ENCODE measurements at places on chromosomes 5 and 9.

DNA sequence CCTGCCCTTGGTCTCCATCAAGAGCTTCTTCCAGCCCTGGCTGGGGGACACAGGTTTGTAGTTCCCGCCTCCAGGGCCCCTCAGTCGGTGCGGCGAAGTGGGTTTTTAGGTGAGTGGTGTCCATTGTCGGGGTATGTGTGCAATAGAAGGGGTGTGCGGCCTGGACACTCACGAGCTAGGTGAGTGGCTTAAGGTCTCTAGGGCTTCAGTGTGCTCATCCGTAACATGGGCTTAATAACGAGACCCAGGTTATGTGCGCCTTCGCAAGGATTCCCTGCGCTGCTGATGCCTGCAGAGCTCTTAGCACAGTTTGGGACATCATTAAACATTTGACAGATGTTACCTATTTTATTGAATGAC, 656 bp downstream of the CEP78 start:
- DNase-seq = no peak

GRCh38 chr5:50445296-50445949, 4.3 kb upstream of the EMB start:
- DNase-seq = no peak

GRCh38 chr5:168273056-168273980, 18.1 kb upstream of the WWC1 start:
- DNase-seq = no peak

GRCh38 chr9:79390077-79390698, 181.6 kb upstream of the TLE4 start:
- no peak for DNase-seq

GRCh38 chr9:82313697-82314096, 325.1 kb downstream of the SPATA31D1 start:
- no peak for DNase-seq

DNA sequence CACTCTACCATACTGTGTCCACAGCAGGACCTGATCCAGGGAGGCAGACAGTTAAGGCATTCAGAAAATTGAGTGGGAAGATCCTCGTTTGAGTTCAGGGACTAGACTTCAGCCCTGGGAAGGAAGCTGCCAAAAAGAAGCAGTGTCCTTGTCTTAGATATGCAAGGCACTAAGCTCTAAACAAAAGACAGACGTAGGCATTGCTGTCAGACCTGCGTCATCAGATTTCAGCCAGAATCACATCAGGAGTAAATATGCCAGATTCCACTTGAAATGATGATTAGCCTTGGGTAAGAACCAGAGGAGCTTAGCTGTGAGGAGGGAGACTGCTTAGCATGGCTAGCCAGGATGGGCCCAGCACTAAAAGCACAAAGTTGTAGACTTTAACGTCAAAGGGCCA, 56.7 kb downstream of the MAMDC2 start:
- DNase-seq = no peak

DNA sequence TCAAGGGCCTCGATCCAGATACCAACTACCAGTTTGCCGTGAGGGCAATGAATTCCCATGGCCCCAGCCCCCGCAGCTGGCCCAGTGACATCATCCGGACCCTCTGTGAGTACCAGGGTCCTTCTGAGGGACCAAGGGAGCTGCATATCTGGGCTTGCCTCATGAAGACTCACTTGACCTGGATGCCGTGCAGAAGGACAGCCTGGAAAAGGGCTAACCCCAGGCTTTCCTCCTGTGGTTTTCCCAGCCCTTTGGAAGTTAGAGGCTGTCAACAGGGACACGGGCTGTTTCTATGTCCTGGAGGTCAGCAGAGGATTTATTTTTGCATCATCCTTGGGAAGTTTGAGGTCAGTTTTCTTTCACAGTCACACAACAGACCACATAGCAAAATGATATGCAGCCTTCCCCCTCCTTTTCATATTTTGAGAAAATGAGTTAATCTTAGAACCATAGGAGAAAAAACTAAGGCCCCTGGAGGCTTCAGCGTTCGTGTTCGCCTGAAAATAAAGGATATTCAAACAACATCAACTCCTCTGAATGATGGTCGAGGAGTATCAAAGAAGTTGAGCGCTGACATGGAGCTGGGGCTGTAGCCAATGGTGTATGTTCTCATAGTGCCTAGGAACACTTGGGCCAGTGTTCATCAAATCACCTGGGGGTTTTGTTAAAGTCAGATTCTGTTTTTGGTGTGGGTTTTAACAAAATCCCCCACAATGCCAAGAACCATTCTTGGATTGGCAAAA, 112.2 kb downstream of the EGFLAM start:
- no peak for DNase-seq

- no peak for DNase-seq
Observed at GRCh38 chr5:40599676-40600075, 80.0 kb upstream of the PTGER4 start.

- DNase-seq = no peak
Observed at GRCh38 chr5:176895831-176896230, 3.3 kb downstream of the HK3 start.

DNA sequence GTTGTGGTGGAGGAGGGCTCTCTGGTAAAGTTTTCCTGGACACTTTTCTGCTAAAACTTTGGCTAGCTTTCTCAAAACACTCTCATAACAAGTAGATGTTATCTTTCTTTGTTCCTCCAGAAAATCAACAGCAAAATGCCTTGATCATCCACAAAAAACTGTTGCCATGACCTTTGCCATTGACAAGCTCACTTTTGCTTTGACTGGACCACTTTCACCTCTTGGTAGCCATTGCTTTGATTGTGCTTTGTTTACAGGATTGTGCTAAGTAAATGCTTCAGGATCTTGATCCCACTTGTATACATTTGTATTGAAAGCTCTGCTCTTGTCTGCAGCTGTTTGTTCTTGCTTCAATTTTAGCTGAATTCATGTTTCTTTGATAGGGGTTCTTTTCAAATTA, 143.9 kb upstream of the NR3C1 start:
- no peak for DNase-seq

DNA sequence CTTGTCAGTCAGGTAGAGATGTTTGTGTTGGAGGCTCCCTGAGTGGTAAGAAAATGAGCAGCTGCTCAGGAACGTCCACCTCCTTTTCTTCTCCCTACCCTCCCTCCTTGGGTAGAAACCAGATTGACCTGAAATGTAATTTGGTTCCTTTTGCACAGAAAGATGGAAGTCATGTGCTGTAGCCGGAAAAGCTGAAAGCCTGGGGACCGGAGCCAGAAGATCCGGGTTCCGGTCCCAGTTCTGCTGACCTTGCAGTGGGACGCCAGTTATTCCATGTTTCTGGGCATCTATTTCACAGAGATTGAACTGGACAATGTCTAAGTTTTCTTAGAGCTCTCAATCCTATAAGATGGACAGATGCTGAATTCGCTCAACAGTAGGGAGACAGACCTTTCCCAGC, 40.1 kb downstream of the SLC36A1 start:
- DNase-seq = no peak

DNA sequence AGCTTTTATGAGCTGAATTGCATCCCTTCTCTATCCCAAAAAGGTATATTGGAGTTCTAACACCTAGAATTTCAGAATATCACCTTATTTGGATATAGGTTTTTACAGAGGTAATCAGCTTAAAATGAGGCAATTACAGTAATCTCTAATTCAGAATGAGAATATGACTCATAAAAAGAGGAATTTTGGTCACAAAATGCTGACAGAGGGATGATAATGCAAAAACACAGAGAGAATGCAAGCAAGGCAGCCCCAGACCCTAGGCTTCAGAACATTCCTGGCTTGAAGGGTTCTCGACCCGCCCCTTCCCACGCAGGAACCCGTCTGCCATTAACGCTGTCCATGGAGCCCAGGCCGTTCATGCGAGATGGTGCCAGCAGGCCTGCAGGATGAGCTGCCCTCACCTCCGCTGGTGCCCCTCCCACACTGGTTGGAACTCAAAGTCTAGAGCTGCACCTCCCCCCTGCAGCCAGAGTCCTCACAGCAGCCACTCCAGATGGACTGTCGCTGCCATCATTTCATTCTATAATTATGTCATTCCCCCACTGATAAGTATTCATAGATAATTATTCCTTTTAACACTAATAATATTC, 1173.4 kb upstream of the ACO1 start:
- peak; percentile 60 for DNase-seq

- no peak for DNase-seq
Observed at GRCh38 chr5:102231693-102232619, 64.1 kb downstream of the SLCO4C1 start.

- no peak for DNase-seq
Observed at GRCh38 chr5:51389288-51389576, 6.0 kb downstream of the ISL1 start.

GRCh38 chr5:29588236-29588635, 1605.2 kb upstream of the CDH6 start:
- no peak for DNase-seq

DNA sequence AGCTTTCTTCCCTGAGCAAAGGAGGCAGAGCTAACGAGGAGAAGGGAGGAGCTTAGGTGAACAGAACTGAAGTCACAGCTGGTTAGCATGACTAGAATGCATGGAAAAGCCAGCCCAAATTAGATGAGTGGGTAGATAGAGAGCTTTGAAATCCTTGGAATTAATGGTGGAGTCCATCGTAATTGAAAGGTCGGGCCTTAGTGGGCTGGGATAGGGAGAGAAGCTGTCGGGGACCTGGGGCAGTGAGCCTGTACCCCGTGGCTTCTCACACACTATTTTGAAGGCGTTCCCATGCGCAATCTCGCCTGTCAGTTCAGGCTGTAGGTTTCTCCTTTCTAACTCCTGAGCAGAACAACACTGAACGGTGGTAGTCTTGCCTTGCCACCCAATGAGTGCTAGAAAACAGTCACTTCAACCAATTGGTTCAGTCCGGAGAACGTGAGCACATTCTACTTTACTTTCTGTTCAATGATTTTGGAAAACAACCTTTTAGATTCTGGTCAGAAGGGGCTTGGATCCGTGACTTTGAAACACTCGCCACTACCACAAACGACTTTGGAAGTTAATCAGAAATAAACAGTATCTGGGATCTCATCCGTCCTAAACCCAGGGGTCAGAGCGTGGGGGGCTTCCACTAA, 655 bp upstream of the RAI14 start:
- DNase-seq = no peak

GRCh38 chr5:1858436-1858835, 24.3 kb downstream of the IRX4 start:
- no peak for DNase-seq

- DNase-seq = no peak
Observed at GRCh38 chr5:131277875-131278740, 14.3 kb downstream of the CDC42SE2 start.

GRCh38 chr9:36934478-36935065, 99.5 kb downstream of the PAX5 start:
- no peak for DNase-seq

GRCh38 chr5:125026867-125027731, 280.7 kb upstream of the ZNF608 start:
- DNase-seq = no peak

- DNase-seq = no peak
Observed at GRCh38 chr5:142726188-142726731, 40.4 kb upstream of the FGF1 start.

DNA sequence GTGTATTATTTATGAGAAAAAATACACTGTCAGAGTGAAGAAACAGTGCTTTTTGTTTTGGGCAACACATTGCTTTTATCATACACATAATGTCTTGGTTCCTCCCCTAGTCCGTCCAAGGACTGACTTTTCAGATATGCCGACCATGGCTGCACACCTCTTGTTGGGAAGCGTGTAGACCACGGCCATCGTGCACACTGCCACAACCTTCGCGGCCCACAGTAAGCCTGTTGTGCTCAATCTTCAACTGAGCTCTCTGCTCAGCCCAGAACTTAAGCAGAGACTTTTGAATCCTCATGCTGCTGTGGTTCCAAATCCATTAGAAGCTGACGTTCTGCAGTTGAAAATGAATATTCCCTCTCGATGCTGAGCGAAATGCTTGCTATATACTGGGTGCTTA, 157.6 kb upstream of the IRX2 start:
- DNase-seq = no peak

- no peak for DNase-seq
Observed at GRCh38 chr5:72622170-72622760, 115.1 kb upstream of the ZNF366 start.

DNA sequence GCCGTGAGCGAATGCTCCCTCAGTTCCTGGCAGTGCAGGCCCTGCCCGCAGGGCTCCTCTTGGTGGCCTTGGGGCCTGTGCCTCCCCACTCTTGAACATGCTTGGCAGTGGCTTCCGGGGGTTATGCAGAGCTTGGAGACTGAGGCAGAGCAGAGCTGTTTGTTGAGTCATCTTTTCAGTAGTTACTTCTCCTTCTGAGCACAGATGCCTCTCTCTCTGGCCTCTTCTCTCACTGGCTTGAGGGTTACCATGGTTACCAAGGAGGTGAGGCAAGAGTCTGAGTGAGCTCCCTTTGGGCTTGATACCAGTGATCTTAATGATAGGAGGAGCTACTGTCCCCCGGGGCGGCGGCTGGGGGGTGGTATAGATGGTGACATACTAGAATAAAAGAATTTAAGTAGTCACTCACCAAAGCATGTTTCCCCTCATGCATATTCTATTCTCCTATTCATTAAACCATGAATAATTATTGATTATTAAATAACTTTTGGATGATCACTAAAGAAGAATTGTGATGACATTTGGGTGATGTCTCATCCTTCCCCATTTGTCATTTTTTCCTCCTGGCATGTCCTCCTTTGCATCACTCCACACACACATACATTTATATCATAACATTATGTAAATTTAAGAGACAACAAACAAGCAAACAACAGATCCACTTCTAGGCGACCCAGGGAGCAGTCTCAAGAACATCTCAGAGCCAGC, 111.1 kb downstream of the ARHGAP26 start:
- DNase-seq = no peak

DNA sequence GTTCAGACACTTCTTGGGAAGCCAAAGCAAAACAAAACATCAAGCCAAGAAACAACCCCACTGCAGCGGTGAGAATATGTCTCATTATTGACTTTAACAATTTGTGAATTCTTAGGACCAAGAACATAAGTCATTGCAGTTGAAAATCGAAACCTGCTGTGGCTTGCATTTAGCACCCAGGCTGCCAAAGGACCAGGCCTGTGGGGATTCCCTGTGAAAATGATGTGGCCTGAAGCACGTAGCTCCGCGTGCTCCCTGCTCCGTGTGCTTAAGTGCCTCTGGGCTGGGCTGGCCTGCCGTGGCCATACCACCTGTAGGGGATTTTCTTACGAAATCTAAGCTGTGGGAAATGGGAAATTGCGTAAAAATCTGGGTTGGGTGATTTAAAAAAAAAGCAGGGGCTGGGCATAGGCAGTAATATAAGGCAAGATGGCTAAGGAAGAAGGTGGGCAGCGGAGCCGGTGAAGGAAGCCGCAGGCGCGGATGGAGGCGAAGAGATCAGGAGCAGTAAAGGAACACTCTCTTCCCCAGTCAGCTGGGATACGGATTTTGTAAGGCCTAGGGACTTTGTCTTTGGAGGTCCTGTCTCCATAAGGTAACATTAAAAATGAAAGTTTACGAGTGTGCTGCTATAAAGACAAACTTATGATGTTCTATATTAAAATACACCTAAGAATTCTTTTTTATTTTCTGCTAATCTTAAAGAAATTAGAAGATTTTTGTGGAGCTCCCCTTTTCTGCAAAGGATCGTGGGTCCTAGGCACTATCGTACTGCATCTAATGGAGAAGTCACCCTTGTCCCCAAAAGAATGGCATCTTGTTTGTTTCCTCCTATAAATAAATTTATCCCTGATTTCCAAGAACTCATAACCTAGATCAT, 189.6 kb upstream of the SEMA6A start:
- DNase-seq = no peak

- no peak for DNase-seq
Observed at GRCh38 chr5:143933451-143933850, 121.5 kb downstream of the HMHB1 start.

- no peak for DNase-seq
Observed at GRCh38 chr5:148491015-148491792, 107.4 kb downstream of the FBXO38 start.

Data from chondrocyte (in vitro differentiated cells).